NCI-H2171 (cell line): ENCODE measurements at places on chromosomes 2 and 18.
A peak's percentile ranks its signal among the peaks of the same experiment; 100 is the strongest.

DNA sequence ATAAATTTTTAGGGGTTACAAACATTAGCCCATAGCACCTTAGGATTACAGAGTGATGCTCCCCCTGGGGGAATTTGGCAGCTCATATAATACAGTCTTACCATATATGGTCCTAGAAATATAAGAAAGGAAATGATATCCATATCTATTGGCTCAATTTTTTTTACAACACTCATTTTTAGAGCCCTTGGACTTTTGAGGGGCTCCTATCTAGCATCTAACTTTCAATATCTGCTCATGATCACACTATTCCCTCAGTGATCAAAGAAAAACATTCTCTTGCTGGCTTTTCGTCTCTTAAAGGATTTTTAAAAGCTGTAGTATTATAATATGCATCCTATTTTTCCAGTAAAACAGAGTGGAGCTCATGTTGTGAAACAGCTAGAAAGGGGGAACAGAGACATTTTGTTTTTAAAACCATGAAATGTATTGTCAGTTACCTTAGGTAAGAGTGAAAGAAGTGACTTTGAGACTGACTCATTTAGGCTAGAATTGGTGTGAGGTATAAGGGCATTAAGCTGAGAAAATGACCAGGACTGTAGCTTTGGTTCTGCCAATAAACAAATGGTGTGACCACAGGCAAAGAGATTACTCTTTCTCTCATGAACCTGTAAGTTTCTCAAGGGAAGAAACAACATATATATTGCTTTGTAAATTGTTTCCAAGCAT lies 65.8 kb downstream of the ALPK2 start:
- no peak for DNase-seq

- DNase-seq = no peak
Observed at GRCh38 chr2:168978461-168978861, 52.7 kb downstream of the ABCB11 start.

DNA sequence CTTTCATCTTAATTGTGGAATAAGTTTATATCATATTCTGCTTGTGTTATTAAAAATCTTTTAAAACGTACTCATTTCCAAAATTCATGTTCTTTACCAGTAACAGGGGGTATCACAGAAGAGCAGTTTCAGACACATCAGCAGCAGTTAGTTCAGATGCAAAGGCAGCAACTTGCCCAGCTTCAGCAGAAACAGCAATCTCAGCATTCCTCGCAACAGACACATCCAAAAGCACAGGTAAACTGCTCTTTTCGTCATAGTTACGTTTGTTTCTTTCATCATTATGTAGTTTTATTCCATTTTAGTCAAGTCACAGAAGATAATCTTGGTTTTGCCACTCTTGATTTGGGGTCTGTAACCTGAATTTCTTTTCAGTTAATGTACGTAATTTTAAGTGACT lies 93.5 kb upstream of the KIF5C start:
- no peak for DNase-seq

GRCh38 chr2:70456585-70457495 lies 96.8 kb downstream of the TGFA start:
- DNase-seq = no peak

DNA sequence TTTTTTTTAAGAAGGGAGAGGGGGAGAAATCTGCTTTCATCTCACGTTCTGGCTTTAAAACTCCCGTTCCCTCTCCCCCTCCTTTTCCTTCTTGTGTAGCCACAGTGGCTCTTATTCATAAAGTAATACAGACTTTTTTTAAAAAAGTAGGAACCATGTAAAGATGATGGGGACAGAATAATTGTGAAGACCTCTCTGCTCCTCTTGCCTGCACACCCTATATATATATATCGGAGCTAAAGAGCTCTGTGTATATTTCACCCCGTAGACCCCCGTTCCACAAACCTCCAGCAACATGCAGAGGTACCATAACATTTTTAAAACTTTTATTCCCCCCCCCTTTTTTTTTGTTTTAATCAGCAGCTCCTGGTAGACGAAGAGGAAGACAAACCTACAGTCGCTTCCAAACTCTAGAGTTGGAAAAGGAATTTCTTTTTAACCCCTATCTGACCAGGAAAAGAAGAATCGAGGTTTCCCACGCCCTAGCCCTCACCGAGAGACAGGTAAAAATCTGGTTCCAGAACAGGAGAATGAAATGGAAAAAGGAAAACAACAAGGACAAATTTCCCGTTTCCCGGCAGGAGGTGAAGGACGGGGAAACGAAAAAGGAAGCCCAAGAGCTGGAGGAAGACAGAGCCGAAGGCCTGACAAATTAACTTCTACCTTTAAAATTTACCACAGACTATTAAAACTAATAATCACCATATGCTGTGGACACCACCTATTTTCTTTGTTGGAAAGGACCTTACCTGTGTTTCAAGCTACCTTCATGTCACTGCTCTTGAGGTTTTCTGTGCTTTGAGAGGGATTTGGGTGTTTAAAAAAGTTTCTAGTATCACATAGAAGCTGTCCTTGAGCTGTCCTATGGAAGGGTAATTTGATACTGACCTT lies 1.7 kb downstream of the HOXD8 start:
- no peak for DNase-seq

DNA sequence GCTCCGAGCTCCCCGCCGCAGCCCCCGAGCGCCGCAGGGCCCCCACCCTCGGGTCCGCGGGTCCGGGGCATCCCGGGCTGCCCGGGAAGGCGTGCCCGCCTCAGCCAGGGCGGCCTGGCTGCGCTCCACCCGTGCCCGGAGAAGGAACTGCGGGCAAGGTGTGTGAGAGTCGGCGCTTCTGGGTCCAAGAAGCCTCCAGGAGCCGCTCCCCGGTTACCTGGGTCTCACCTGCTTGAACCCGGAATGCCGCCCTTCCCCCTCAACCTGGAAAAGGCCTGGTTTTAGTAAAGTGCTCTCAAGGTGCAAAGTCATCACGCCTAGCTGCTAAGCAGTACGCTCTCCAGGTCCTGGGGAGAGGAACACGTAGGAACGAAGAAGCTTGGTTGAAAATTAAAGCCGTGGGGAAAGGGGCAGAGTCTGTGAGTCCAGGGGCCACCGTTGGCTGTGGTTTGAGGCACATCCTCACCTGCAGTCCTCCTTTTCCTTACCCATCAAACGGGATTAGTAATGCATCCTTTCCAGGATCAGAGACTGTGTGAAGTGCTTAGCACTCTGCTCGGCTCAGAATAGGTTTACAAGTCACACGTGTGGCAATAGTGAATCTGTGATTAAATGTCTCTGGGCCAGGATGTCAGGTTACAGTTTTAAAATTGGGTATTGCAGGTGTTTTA lies 1.2 kb downstream of the ASAP2 start:
- peak; percentile 53 for DNase-seq

DNA sequence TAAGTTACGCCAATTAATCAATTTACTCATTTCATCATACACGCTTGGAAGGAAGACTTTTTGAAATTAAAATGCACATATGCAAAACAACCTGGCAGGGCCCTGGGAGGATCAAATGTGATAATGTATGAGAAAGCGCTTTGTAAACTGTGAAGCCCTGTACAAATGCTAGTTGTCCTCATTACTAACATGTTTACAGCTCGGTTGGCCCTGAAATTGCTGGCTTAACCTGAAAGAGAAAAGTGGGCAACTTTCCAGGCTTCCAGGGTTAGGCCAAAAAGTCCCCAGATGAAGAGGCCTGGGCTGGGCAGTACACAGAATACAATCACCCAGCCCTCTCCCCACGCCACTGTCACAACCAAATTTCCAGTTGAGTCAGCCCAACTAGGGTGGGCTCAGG lies 60.2 kb downstream of the DNMT3A start:
- no peak for DNase-seq

- no peak for DNase-seq
Observed at GRCh38 chr2:62704654-62705006, 883 bp upstream of the EHBP1 start.

DNA sequence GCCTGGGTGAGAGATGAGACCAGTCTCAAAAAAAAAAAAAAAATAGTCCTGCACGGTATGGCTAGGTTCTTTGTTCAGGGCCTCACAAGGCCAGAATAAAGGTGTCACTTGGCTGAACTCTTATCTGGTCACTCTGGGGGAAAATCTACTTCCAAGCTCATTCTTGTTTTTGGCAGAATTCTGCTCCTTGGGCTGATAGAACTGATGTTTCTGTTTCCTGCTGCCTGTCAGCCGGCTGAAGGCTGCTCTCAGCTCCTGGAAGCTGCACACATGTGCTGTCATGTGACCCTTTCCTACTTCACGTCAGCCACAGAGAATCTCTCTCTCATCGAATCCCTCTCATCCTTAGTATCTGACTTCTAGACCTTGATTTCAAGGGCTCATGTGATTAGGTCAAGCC lies 10.4 kb downstream of the CSRNP3 start:
- DNase-seq = no peak

DNA sequence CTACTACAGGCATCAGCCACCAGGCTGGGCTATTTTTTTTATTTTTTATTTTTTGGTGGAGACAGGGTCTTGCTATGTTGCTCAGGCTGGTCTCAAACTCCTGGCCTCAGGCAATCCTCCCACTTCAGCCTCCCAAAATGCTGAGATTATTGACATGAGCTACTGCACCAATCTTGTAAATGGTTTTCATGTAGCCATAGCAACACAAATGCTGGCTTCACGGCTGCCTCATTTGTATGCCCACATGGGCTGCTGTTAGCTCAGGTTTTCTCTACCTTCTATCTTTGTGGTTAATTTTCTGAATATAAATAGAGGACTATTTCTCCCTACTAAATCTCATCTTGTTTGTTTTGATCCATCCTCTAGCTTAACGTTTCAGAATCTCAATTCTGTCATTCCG lies 58.2 kb downstream of the PLEKHM3 start:
- DNase-seq = no peak

DNA sequence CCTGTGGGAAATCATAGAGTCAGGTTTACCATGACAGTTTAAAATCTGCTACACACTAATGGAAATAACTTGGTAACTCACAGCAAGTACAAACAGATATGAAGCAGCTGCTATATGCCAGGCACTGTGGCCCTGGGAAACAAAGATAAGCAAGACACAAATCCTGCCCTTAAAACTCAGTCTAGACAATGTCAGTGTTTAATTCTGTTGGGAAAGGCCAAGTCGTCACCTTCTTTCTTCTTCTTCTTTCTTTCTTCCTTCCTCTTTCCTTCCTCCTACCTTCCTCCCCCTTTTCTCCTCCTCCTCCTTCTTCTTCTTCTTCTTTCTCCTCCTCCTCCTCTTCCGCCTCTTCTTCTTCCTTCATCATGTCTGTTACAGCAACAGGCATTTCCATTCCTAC lies 26.8 kb downstream of the PLEK start:
- no peak for DNase-seq

GRCh38 chr2:238015705-238016104 lies 45.1 kb upstream of the SCLY start:
- no peak for DNase-seq

GRCh38 chr2:28325567-28326468 lies 66.8 kb upstream of the FOSL2 start:
- DNase-seq = no peak

DNA sequence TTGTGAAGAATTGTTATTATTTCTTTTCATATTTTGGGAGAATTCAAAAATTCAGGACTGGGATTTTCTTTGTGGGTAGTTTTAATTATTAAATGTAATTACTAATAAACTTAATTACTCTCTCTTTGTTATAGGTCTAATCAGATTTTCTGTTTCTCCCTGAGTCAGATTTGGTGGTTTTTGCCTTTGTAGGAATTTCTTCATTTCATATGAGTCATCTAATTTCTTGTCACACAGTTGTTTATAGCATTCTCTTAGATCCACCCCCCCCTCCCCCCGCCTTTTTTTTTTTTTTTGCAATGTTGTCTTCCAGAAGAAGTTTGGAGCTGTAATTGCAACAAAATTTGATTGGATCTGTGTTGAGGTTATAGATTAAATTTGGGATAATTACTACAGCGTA lies 26.0 kb upstream of the GALR1 start:
- no peak for DNase-seq

DNA sequence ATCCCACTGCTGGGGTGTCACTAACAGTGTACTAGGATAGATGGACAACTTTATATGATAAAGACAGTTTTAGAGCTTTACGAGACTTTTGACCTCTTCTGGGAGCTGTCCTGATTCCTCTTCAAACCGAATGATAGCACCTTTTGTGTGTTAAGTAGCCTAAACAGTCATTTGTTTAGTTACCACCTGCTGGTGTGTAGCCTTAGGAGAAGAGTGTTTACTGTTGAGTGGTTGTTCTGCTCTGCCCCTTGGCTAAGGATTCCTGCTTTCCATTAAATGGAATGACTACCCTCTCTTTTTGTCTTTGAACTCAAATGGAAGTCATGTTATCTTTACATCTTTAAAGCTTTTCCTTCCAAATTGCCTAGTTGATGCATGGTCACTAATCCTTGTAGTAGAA lies 28.0 kb upstream of the MGAT5 start:
- no peak for DNase-seq

DNA sequence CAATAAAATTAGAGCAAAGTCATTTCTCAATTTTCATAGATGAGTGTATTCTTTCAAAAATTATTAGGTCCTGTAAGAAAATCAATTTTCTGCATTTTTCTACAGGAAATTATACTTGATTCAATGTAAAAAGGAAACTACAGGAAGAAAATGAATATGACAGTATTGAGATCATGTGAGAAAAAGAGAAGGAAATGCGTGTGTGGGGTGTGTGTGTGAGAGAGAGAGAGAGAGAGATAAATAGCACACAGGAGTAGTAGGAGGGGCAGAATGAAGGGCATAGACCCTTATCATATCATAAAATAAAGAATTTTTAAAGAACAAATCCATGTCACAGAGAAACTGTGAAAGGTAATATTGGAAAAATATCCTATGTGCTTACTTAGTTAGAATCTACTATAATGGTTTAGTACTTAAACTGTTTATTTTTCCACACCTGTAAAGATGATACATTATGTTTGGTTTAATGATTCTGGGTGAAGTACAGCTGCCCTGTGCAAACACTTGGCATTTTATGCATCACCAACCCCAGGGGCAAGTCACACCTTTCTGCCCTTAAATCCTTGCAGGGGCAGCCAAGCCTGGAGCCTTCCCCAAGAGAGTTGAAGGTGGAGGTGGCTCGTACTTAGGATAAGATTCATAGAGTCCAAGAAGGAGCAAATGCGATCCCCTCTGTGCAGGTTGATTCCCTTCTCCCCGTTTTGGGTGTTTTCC lies 276.4 kb downstream of the TGIF1 start:
- DNase-seq = no peak

DNA sequence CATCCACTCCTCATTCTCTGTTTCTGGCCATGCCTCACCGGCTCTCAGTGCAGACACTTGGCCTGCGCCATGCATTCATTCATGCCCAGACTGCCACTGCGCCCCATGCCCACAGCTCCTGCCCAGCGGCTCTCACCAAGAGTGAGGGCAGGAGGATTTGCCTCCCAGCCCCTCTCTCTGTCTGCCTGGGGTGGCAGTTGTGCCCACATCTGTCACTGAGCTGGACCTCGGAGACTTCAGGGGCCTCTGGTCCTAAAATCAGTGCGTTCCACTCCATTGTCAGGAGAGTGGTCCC lies 75.1 kb downstream of the CIB4 start:
- DNase-seq = no peak

DNA sequence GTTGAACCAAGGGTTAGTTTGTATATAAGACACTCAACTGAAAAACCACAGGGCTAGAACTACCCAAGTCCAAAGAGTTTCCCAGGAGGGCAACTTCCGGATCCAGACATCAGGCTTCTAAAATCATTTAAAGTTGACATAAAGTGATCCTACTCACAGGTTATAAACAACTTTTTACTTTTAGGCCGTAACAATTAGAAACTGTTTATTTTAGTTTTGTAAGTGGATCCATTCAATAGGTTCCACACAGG lies 454.6 kb downstream of the MEIS1 start:
- no peak for DNase-seq

- no peak for DNase-seq
Observed at GRCh38 chr2:172496160-172496608, 59.7 kb upstream of the PDK1 start.

- DNase-seq = no peak
Observed at GRCh38 chr2:50368361-50368760, 663.6 kb downstream of the NRXN1 start.

- DNase-seq = no peak
Observed at GRCh38 chr18:79588636-79589481, 90.7 kb upstream of the CTDP1 start.
